ENCODE measurements at places on chromosomes 3 and 15.

DNA sequence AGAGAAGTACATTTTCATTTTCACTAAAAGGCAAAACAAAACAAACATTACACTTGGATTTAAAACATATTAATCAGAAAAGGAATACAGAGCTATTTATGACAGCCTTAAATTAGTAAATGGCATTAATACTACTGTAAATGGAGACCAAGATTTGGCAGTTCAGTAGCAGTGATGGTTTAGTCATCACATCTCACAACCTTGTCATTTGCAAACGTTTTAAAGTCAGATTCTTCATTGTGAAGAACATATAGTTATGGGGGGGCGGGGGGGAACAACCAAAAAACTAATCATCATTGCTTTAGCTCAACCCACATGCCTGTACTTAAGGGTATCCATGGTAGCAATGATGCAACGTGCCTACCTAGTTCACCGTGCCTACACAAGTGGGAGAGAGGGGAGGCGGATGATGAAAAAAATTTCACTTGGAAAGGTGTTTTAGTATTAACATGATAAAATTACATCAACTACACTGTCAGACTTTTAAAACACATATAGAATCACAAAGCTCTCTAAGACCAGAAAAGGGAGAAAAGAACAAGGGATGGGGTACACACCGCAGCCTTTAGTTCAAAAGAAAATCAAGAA lies 40.1 kb downstream of the DLG1 start:
- no peak for DNase-seq

- peak; percentile 83 for DNase-seq
Observed at GRCh38 chr3:171446801-171447578, 13.2 kb downstream of the TNIK start.

GRCh38 chr15:73658645-73659044 lies 25.5 kb upstream of the NPTN start:
- no peak for DNase-seq

GRCh38 chr3:153163756-153164550 lies 1.9 kb downstream of the RAP2B start:
- no peak for DNase-seq

- peak; percentile 66 for DNase-seq
Observed at GRCh38 chr3:36843065-36844051, 79.0 kb upstream of the DCLK3 start.

- no peak for DNase-seq
Observed at GRCh38 chr15:72198356-72199204, 993 bp upstream of the GRAMD2A start.

GRCh38 chr15:26442680-26443079 lies 330.2 kb downstream of the GABRB3 start:
- DNase-seq: no peak

DNA sequence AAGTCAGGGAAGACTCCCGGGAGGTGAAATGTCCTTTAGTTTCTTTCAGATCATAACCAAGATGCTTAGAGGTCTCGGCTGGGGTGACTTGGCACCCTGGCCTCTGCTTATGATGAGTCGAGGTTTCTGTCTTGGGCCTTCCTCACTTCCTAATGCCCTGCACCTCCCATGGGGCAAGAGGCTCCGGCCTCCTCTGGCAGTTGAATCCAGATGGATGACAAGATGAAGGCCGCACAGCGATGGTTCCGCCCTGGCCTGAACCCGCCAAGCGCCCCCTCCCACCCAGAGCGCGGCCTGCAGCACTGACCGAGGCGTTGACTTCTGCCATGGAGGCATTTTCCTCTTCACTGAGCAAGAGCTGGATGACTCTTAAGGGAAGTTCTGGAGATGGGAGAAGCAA lies 31.3 kb downstream of the MUC20 start:
- DNase-seq: no peak

GRCh38 chr15:66711862-66712261 lies 9.8 kb downstream of the SMAD6 start:
- DNase-seq: no peak

- DNase-seq: no peak
Observed at GRCh38 chr3:140842984-140843649, 98.5 kb upstream of the SLC25A36 start.

- no peak for DNase-seq
Observed at GRCh38 chr15:63698692-63699091, 101.5 kb downstream of the FBXL22 start.

- no peak for DNase-seq
Observed at GRCh38 chr3:52811452-52812011, 16.9 kb downstream of the ITIH3 start.

DNA sequence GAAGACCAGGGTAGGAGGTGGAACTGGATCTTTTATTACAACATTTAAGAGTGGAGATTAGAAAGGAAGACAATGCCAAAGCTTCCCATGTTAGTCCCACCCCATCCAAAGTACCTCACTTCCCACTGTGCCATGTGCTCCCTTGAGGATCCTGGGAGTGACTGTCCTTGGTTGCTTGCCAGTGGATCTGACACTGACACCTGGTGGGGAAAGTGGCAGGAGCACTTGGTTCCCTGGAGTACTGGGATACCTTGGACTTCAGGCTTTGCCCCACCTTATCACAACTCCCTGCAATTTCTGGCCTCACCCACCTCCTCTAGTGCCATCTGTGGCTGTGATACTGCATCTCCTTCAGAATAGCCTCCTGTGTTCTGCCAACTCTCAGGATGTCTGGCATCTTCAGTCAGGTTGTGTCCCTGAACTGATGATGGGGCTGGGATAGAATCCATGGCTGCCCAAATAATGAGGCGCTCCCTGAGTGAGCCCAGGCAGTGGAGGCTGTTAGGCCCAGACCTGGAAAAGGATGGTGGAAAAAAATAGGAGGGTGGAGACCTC lies 1.3 kb downstream of the ELL3 start:
- no peak for DNase-seq

GRCh38 chr3:179513862-179514261 lies 48.9 kb upstream of the ACTL6A start:
- DNase-seq: no peak

DNA sequence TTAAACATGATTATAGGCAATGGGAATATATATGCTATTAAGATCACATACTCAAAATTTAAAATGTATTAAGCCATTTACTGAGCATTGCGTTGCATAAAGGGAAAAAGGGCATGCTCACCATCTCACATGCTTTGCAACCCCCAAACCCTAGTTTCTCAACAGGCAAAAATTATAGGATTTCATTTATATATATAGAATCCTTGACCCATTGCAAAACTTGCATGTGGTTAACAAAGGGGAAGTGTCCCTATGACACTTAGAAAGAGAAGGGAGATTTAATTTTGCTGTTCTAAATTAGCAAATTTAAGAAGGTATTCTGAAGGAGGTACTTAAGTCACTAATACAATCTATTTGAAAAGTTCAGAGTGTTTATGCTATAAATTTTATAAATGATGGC lies 837.8 kb downstream of the DIPK2A start:
- DNase-seq: no peak

DNA sequence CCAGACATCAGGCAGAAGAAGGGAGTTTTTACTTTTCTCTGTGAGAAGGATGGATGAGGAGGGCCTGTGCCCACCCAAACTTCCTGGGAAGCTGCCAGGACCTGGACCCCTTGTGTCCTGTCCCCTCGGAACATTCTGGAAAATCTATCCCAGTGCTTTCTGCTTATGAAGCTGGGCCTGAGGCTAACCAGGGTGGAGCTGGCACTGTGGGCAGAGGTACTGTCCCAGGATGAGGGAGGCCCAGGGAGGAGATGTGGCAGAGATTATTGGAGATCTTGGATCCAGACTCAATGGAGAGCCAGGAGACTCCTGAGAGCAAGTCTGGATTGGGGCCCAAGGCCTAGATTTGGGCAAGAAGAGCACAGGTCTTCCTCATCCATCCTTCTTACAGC lies 44.4 kb downstream of the SPSB4 start:
- DNase-seq: no peak

Measured in K562 (cell line).